ENCODE measurements at places on chromosomes 2 and 18.

DNA sequence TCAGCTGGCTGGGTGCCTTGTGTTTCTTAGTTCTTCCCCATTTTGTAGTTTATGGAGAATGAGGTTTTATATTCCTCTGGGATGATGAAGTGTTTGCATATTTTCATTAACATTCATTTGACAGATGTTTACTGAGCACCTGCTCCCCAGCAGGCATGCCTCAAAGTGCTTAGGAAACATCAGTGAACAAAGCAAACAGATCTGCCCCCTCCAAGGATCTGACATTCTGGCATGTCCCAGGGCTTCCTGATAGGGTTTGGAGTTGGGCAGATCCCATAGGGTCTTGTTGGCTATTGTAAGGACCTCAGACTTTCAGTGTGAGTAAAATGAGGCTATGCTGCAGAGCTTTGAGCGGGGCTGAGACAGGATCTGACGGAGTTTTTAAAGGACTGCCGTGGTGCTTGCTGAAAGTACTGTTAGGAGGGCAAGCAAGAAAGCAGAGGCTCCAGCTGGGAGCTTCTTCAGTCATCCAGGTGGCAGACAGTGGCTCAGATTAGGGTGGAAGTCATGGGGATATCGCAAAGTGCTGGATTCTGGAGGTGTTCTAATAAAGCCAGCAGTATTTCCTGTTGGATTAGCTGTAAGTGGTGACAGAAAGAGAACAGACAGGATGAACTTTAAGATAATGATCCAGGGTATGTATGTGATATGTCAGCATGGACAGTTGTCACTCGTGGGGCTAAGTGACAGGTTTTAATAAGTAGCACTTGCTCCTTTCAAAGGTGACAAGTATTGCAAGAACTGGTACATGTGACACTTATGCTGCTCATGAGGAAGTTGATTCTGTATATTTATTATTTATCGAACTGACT, 11.3 kb upstream of the IAH1 start:
- peak overlapping the region; percentile 33 for H3K27ac ChIP-seq
- no peaks in the 10 kb centered on the region for H3K4me1 ChIP-seq
- no peak overlapping the region for H3K4me3 ChIP-seq
- H3K27me3 ChIP-seq, result no peaks in the 10 kb centered on the region
- peak; percentile 58 for DNase-seq

DNA sequence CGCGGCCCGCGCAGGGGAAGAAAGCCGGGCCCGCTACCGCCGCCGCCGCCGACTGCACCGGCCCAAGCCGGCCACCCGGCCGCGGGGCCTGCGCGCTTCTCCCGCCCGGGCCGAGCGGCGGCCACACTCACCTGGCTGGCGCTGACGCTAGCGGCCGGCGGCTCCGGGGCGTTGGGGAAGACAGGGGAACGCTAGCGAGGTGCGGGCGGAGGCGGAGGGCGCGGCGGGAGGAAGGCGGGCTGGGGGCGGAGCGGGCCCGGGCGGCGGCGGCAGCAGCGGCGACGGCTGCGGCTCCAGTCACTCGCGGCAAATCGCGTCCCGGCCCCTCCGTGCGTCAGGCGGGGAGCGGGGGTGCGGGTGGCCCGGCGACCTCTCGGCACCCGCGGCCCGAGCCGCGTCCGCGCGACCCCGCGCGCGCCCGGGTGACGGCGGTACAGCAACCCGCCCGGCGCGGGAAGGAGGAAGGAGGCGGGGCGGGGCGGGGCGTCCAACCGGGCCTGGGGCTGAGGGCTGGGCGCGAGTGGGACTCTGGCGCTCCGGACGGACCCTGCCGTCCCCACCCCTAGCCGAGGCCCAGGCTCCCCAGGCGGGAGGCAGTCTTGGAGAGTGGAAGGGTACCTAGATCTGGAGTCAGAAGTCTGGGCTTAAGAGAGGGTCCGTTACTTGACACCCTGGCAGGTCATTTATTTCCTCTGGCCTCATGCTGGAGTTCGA, at the start of gene SESTD1:
SESTD1 (minus strand) TSS at position 465 of the 714 bp plus-strand sequence. CDS start 72,991 bp downstream, outside the sequence.
- peak; percentile 88 for DNase-seq
- H3K4me3 ChIP-seq, result peak within 1 kb of the TSS; percentile 91
- H3K4me1 ChIP-seq, result no peaks in the 10 kb centered on the region
- peak within 1 kb of the TSS; percentile 88 for H3K27ac ChIP-seq

- H3K27me3 ChIP-seq, result no peaks in the 10 kb centered on the region
- no peaks in the 10 kb centered on the region for H3K36me3 ChIP-seq
- H3K4me1 ChIP-seq, result peaks cover 6% of the 10 kb centered on the region
- H3K27ac ChIP-seq, result no peak overlapping the region
- no peak for DNase-seq
Observed at GRCh38 chr2:109154226-109154625, 25.2 kb downstream of the SH3RF3 start.

DNA sequence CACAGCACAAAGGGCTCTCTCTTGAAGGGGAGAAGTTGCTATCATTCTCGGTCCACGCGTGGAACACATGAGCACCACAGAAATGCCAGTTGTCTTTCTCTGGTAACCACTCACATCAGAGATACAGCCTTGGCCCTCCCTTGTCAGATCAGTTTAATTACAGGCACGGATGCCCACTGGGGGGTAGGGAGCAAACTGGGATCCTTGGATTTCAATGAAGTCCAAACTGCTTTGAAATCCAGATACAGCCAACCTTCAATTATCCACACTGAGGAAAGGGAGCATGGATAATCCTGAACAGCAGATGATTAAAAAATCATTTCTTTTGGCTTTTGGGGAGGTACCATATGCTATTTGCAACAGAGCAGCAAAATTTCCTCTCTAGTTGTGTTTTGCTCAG, 63.7 kb upstream of the DAPL1 start:
- no peak overlapping the region for H3K4me3 ChIP-seq
- no peaks in the 10 kb centered on the region for H3K36me3 ChIP-seq
- no peak overlapping the region for H3K27ac ChIP-seq

GRCh38 chr2:88254437-88255091, 84.4 kb downstream of the THNSL2 start:
- H3K27ac ChIP-seq, result no peak overlapping the region
- peak; percentile 70 for DNase-seq
- H3K4me1 ChIP-seq, result peaks cover 3% of the 10 kb centered on the region
- H3K27me3 ChIP-seq, result peaks cover 72% of the 10 kb centered on the region
- no peaks in the 10 kb centered on the region for H3K36me3 ChIP-seq

DNA sequence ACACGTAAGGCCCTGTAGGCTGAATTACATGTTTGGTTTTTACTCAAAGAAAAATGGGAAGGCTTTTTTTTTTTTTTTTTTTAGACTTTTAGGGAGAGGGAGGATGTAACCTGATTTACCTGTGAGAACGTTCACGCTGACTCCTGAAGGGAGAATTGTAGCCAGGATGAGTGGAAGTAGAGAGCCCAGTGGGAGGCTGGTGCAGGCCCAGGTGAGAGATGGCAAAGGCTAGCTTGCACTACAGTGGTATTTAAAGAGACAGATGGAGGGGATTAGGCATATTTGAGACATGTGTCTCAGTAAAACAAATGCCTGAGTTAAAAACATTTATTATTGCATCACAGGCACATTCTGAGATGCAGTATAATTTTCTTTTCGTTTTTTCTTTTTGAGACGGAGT, 107.9 kb downstream of the CCDC85A start:
- H3K4me3 ChIP-seq, result no peak overlapping the region
- H3K4me1 ChIP-seq, result peaks cover 8% of the 10 kb centered on the region
- no peak for DNase-seq

DNA sequence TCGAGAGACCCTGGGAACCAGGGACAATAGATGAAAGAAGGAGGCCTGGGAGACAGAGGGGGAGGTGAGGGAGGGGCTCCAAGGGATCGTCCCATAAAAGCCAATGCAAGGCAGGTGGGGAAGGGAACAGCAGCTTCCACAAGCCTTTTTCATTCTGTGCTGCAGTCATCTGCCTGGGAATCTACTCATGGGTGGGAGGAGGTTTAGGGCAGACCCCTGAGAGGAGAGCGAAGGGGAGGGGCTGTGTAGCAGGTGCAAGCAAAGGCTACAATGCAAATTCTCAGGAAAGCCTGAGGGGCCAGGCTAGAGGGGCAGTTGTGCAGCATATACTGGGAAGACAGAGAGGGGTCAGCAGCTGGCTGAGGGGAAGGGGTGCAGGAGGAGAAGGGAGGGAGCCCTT, 135.4 kb downstream of the SETBP1 start:
- no peaks in the 10 kb centered on the region for H3K27me3 ChIP-seq
- peaks cover 6% of the 10 kb centered on the region for H3K4me1 ChIP-seq
- no peak for DNase-seq
- peaks cover 2% of the 10 kb centered on the region for H3K36me3 ChIP-seq
- peak overlapping the region; percentile 94 for H3K27ac ChIP-seq

DNA sequence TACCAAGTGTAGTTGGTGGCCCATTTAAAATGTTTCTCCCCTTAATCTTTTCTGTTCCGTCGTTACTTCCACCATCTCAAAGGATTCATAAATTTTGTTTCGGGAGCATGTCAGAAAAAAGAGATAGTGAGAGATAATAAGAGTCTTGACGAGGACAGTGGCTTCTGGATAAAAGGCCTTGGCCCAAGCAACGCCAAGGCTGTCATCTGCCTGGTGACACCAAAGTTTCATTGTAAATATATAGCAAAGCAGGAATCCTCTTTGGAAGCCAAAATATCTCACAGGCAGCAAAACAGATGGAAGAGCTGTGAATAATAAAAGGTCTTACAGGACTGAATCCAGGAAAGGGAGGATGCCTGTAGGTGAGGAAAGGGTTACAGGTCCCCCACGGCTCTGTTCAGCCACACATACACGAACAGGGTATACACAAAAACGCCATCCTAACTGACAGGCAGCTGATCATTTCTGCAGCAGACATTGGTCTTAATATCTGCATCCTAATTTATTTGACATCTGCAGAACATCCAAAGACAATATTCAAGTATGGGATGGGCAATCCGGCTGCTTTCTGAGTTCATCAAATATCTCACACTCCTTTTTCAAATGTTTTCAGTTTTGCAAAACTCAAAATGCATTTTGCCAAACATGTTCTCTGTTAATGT, 382.8 kb downstream of the OSR1 start:
- H3K4me3 ChIP-seq, result no peak overlapping the region
- no peak for DNase-seq
- H3K27me3 ChIP-seq, result no peaks in the 10 kb centered on the region
- H3K36me3 ChIP-seq, result no peaks in the 10 kb centered on the region
- no peak overlapping the region for H3K27ac ChIP-seq

DNA sequence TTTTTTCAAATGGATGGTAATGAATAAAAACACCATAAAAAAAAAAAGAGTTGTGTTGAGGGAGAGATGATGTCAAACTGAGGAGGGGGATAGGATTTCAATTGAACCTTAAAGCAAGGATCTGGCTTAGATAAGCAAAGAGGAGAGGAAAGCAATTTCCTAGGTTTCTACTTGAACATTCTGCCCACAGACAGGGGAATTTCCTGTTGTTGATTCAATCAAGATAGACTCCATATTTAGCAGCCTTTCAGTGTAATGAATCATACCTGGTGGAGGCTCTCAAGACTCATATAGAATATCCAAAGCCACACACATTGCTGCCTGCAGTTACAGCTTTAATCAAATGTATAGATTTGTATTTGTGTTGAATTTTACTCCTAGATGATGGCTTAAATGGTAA, 294.4 kb upstream of the PIK3C3 start:
- H3K4me3 ChIP-seq, result no peak overlapping the region
- no peak for DNase-seq
- no peak overlapping the region for H3K27ac ChIP-seq
- H3K36me3 ChIP-seq, result no peaks in the 10 kb centered on the region
- H3K27me3 ChIP-seq, result no peaks in the 10 kb centered on the region
- no peaks in the 10 kb centered on the region for H3K4me1 ChIP-seq

DNA sequence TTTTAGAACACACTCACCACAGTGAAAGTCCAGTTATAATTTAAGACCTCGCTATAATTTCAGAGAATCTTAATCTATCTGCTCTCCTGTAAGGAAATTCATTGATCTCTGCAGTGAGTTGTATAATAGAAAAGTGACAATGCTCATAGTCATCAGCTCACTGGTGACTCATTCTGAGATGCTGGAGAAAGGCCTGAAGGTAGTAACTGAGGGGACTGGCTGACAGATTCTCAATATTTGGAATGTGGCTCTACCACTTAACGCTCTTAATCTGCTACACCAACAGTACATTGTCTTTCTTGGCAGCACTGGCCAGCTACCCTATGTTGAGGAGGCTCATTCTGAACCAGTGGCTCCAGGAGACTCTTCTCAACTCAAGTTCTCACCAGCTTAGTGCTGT, 246.1 kb downstream of the RPRM start:
- H3K27me3 ChIP-seq, result no peaks in the 10 kb centered on the region
- peak; percentile 45 for DNase-seq
- no peaks in the 10 kb centered on the region for H3K4me1 ChIP-seq
- no peak overlapping the region for H3K4me3 ChIP-seq
- no peaks in the 10 kb centered on the region for H3K36me3 ChIP-seq

DNA sequence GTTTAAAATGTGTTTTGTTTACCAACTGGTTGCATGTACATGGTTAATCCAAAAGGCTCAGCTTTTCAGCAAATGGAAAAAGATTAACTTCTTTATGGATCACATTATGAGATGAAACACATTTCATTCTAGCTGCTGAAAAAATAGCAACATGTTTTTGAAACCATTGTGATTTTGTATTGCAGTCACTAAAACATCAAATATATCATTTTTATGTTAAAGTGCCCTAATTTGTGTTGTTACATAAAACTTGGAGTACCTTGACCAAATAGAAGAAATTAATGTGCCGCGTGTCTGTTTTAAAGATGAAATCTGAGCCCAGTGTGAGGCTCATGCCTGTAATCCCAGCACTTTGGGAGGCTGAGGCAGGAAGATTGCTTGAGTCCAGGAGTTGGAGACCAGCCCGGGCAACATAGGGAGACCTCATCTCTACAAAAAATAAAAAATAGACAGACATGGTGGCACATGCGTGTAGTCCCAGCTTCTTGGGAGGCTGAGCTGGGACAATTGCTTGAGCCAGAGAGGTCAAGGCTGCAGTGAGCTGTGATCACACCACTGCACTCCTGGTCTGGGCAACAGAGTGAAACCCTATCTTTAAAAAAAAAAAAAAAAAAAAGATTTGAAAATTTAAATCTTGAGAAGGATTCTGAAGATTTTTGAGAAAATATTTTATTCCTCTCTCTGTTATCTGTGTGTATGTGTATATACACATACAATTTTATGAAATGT, 96.6 kb downstream of the FMNL2 start:
- no peaks in the 10 kb centered on the region for H3K27me3 ChIP-seq
- DNase-seq, result no peak
- H3K4me3 ChIP-seq, result no peak overlapping the region
- no peaks in the 10 kb centered on the region for H3K36me3 ChIP-seq
- H3K27ac ChIP-seq, result no peak overlapping the region

DNA sequence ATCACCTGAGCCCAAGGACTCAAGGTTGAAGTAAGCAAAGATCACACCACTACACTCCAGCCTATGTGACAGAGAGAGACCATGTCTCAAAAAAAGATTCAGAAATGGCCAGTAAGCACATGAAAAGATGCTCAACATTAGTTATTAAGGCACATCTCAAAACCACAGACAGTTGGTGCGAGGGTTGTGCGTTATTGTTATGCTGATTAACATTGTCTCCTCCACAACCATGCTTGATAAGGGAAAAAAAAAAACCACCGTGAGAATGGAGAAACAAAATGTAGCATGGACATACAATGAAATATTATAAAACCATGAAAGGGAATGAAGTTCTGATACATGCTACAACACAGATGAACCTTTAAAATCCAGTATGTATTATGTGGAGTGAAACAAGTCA, 27.3 kb downstream of the MOB4 start:
- no peak overlapping the region for H3K4me3 ChIP-seq
- no peaks in the 10 kb centered on the region for H3K4me1 ChIP-seq
- DNase-seq, result no peak
- H3K27me3 ChIP-seq, result no peaks in the 10 kb centered on the region
- peaks cover 80% of the 10 kb centered on the region for H3K36me3 ChIP-seq

Data from endodermal cell (in vitro differentiated cells).